ENCODE measurements at places on chromosomes 13 and 19.
A peak's percentile ranks its signal among the peaks of the same experiment; 100 is the strongest.

GRCh38 chr19:50669302-50670101 is 20.3 kb downstream of the C19orf81 start:
- DNase-seq, result peak; percentile 29

GRCh38 chr19:10243606-10244005 is 8.4 kb upstream of the MRPL4 start:
- DNase-seq, result no peak

DNA sequence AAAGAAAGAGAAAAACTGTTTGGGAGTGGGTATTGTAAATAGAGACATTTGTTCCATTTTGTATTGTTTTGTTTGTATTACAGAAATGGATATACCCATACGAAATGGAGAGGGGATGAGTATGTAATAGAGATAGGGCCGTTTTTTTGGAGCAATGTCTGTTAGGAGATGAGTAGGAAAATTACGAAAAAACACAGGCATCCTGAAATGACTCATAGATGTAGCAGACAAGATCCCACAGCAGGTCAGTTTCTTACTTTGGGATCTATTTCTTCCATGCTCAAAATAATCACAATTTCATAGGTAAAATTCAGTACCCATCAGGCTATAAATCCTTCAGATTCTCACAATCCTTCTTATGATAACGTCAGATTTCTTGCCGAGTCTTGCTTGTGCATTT is 779.4 kb upstream of the SLITRK1 start:
- DNase-seq, result no peak

DNA sequence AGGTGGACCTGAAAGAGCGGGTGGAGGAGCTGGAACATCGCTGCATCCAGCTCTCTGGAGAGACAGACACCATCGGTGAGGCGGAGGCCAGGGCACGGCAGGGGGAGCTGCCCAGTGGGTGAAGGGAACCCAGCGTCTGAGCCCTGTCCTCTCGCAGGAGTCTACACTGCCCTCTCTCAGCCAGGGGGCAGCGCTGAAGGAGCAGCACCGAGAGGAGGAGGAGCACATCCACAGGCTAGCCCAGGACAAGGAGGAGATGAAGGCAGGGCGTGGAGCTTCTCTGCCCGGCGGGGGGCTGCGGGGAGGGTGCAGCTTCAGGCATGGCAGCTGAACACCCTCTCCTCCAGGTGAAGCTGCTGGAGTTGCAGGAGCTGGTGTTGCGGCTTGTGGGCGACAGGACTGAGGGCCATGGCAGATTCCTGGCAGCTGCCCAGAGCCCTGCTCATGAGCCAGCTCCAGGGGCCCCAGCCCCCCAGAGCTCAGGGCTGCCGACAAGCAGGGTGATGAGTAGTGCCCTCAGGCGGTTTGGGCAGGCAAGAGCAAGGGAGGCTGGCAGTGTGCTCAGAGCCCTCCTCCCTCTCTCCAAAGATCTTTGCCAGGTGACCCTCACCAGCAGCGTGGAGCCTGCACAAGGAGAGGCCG is 31.4 kb upstream of the ZNF492 start:
- DNase-seq, result no peak

DNA sequence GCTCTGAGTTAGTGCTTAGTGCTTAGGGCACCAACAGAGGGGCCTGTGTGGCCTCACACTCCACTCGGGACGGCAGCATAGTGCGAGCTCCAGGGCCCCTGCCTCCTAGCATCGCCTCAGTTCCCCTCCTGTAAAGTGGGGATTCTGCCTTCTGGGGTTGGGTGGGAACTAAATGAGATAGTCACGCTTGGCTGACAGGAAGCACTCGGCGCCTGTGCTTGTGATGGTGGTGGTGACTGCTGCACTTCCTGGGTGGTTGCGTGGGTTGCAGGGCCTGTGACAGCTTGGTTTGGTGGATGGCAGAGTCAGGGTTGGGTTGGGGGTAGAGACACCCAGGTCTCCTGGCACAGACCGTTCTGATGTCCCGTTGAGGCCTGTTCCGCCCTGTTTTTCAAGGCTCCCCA is 7.7 kb downstream of the PLEKHF1 start:
- no peak for DNase-seq

DNA sequence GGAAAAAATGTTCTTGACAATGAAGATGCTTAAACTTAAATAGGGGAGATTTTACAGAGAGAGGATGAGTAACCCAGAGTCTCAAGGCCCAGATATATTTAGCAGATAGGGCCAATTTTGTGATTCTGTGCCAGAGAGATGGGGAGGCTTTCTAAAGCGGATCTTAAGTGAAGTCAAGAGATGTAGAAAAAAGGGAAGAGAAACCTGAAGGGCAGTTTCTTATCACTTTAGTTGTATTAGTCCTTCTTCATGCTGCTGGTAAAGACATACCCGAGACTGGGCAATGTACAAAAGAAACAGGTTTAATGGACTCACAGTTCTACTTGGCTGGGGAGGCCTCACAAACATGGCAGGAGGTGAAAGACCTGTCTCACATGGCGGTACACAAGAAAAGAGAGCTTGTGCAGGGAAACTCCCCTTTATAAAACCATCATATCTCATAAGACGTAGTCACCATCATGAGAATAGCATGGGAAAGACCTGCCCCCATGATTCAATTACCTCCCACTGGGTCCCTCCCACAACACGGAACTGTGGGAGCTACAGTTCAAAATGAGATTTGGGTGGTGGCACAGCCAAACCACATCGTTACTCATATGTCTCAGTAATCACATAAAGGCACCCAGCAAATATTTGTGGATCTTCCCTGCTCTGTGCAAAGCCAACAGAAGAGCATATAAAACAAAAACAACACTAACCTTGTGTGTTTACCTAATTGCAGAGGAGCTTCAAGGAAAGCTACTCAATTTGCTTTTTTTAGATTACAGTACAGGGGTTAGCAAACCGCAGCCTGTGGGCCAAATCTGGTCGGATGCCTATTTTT is 102.6 kb upstream of the MYCBP2 start:
- no peak for DNase-seq

GRCh38 chr19:49923055-49924003 is 5.7 kb upstream of the ATF5 start:
- no peak for DNase-seq

DNA sequence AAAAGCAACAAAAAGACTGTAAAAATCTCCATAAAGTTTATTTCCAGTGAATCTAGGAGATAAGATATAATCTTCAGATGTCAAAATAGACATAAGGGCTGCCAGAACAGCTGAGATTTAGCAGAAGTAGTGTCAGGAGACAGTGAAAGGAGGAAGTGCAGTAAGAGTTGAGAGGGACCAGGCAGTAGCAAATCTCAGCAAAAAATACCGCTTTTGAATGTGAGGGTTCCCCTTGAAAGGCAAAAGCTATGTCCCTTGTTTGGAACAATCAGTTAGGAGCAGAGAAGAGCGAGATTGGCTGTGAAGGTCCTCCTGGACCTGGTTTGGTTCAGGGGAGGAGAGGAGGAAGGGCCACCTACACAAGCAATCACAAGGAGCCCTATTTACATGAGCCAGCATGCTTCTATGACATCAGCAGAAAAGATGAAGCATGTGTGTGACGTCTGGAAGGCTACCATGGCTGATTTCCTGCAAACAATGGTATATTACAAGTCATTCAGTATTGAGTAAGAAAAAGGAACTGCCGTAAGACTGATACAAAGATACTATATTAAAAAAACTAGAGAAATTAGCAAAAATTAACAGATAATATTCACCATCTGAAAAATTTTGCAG is 98.9 kb upstream of the SIAH3 start:
- DNase-seq, result peak; percentile 9

GRCh38 chr13:39379118-39379517 is 223.9 kb downstream of the LHFPL6 start:
- no peak for DNase-seq

DNA sequence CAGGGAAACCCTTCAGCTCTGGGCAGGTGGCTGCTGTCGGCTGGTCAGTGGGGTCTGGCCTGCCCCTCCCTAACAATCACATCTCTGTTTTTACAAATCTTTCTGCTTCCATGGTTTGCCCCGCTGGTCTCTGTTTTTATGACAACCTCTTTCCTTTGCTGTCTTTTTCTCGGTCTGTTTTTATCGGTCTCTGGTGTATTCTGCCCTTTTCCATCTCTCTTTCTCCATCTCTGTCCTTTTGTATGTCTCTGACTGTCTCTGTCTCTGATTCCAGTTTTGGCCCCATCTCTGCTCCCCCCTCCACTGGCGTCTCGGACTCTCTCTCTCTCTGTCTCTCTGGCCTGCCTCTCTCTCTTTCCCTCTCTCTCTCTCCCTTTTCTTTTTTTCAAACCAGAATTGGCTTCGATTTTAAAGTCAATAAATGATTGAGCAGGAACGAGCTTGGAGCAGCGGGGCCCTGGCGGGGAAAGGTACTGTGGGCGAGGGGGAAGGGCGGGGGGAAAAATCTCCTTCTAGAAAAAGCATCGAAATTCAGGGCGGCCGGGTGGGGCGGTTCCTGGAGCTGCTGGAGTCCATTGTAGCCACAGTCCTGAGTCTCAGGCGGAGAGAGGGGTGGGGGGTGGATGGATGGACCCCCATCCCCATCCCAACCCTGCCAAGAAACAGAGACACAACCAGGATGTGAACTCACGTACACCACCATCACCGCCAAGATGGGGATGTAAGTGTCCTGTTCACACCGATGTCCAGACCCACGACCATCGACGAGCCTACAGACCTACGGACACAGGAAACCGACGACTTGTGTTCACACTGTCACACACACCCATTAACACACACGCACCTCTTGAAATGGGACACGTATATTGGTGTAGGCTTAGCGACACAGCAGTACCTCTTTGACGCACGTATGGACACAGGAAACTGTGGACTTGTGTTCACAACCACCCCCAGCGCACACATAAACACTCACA is 3.0 kb downstream of the NFIX start:
- no peak for DNase-seq

DNA sequence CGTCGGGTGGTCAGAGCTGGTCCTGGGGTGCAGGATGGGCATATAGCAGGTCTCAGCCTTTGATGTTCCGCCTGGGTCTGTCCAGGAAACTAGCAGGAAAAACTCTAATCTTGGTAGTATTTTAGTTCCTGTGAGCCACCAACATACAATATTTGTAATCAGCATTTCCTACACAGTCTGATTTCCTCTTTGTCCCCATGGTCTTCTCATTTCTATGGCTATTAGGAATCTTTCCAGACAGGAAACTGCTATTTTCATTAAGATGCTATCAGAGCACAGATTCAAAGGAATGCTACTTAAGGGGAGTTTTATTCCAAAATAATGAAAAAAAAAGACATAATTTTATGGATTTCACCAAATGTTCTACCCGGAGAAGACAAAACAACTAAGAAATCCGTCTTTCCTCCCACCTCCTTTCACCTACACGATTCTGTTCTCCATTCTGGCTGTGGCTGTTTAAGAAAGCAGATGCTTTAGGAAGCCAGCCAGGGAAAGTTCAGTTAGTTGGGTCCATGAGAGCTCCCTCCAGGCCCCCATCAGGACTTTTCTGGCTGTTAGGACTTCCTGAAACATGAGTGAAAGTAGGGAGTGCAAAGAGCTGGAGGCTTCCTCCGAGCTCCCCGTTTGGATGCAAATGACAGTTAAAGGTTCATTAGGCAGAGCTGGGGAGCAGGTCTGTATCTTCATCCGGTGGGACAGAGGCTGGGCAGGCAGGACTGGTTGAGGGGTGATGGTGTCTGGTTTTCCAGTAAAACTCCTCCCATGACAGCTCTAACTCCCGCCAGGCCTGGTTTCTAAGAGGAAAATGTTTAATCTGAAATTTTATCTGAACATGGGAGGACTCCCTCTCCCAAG is 36.3 kb downstream of the SHISA2 start:
- DNase-seq, result peak; percentile 86

GRCh38 chr13:98435376-98435775 is 141.5 kb downstream of the STK24 start:
- no peak for DNase-seq

GRCh38 chr19:533364-534058 is 2.0 kb downstream of the CDC34 start:
- no peak for DNase-seq

- peak; percentile 43 for DNase-seq
Measured at GRCh38 chr13:35512271-35512920, 35.9 kb upstream of the MAB21L1 start.

- DNase-seq, result no peak
Measured at GRCh38 chr13:113883921-113884804, 20.3 kb upstream of the GAS6 start.

DNA sequence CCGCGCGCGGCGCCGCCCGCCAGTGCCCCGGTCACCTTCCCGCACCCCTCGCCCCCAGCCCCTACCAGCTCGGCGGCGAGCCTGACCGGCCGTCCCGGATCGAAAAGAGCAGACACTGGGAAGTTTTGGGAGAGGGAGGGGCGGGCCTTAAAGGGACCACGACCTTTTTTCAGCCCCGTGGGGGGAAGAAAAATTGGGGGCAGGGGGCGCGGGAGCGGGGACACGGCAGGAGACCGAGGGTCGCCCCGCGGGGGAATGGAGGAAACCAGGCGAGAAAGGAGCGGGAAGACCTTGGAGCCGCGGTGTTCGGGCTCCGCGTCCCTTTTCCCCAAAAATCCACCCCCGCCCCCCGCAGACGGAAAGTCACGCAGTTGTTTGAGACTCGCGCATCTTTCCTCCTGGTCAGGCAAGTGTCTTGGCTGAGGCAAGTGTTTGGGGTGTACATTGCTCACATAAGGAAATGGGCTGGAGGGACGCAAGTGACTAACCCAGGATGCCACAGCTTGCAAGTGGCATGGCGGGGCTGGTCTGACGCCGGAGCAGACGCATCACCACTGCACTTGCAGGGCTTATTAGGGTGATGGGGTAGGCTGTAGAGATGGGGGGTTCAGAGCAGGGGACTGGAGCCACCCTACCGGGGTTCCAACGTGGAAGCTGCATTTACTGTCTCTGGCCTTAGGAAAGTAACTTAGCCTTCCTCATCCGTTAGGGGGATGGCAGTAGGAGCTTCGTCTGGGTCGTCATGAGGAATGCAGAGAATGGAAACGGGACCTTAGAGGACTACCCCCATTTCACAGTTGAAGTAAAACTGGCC is 2.7 kb upstream of the HNRNPL start:
- DNase-seq, result peak; percentile 86

- no peak for DNase-seq
Measured at GRCh38 chr19:14459703-14460102, 15.5 kb downstream of the PTGER1 start.

DNA sequence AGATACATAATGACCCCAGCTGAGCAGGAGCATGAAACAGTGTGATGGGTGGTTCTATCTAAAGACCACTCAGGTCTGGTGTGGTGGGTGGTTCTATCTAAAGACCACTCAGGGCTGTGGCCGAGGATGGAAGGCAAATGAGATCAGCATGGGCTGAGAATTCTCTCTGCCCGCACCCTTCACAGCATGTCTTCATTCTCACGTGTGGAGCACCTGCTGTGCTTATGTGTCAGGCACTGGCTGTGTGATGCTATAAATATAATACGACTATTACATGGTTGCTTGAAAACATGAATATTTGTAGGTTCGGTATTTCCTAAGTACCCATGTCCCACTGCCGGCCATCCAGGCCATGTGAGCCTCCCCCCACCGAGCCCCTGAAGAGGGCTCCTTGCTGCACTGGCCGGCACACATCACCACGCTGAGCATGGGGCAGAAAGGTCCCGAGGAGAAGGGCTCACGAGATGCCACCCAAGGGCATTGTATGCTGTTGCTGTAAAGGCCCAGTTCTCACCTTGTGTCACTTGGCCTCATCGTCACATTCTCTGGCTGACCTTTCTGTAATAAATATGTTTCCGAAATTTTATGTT is 810.2 kb downstream of the UQCRFS1 start:
- no peak for DNase-seq

All from muscle of back (tissue), 13 donors.